Breast epithelium (tissue), 4 donors: ENCODE measurements at places on chromosomes 16 and 17. TPM values are rescaled to one million over a fixed set of nuclear protein-coding genes. Genes with fewer than 3 reads are reported as not detected.
A peak's percentile ranks its signal among the peaks of the same experiment; 100 is the strongest.

The CD79B gene
- 7.9 TPM for total RNA-seq

DNA sequence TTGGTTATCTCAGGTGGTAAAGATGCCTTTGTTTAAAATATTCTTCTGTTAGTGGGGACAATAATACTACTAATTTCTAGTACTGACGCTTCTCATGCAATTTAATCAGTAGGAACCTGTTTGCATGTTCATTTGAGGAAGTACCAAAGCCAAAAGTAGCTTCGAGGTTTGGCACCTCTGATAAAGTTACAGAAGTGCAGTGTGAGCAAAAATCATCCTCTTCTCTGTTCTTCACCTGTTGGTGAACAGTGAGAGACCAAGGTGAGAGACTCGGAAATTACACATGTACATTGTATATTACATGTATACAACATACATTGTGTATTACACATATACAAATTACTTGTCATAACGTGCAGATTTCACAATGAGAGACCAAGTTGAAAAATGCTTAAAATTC is 404.6 kb downstream of the MAF start:
- H3K27me3 ChIP-seq: no peaks in the 10 kb centered on the region
- DNase-seq: no peak
- H3K4me1 ChIP-seq: no peaks in the 10 kb centered on the region
- no peaks in the 10 kb centered on the region for H3K36me3 ChIP-seq
- no peak overlapping the region for H3K4me3 ChIP-seq

The C17orf50 gene
- total RNA-seq: not detected

The KRT39 gene
- not detected for total RNA-seq

- H3K27me3 ChIP-seq: no peaks in the 10 kb centered on the region
- H3K36me3 ChIP-seq: no peaks in the 10 kb centered on the region
- no peak overlapping the region for H3K27ac ChIP-seq
- H3K4me1 ChIP-seq: no peaks in the 10 kb centered on the region
- H3K4me3 ChIP-seq: no peak overlapping the region
Observed at GRCh38 chr16:27439271-27440018, 37.5 kb downstream of the IL21R start.

GRCh38 chr16:85492295-85492864 is 120.7 kb upstream of the GSE1 start:
- no peaks in the 10 kb centered on the region for H3K36me3 ChIP-seq
- no peaks in the 10 kb centered on the region for H3K27me3 ChIP-seq
- H3K27ac ChIP-seq: peak overlapping the region; percentile 75
- DNase-seq: no peak

The APOBR gene
- 2.9 TPM for total RNA-seq

- no peaks in the 10 kb centered on the region for H3K27me3 ChIP-seq
- DNase-seq: no peak
- H3K27ac ChIP-seq: peak overlapping the region; percentile 78
- no peaks in the 10 kb centered on the region for H3K36me3 ChIP-seq
- H3K4me1 ChIP-seq: no peaks in the 10 kb centered on the region
Observed at GRCh38 chr17:68775318-68775717, 174.2 kb upstream of the FAM20A start.

- H3K27ac ChIP-seq: no peak overlapping the region
- no peak for DNase-seq
- no peaks in the 10 kb centered on the region for H3K36me3 ChIP-seq
- H3K4me3 ChIP-seq: no peak overlapping the region
- no peaks in the 10 kb centered on the region for H3K4me1 ChIP-seq
Observed at GRCh38 chr16:69301187-69301586, 10.0 kb upstream of the VPS4A start.

DNA sequence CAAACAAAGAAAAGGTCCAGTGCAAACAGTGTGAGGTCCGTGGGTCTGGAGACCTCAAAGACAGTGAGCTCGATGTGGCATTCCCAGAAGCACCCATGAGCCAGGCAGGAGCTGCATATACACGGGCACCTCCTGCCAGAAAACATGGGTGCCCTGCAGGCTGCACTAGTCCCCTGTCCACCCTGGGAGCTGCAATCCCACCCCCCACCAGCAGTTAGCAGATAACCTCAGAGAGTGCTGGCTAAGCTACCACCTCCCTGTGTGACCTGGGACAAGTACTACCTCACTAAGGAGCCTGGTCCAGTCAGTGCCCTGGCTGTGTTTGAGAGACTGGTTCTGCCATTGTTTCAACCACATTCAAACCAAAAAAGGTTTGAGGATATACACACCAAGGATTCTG is 135.7 kb downstream of the ZNF423 start:
- H3K27ac ChIP-seq: no peak overlapping the region
- no peak overlapping the region for H3K4me3 ChIP-seq
- H3K36me3 ChIP-seq: no peaks in the 10 kb centered on the region
- H3K27me3 ChIP-seq: no peaks in the 10 kb centered on the region
- H3K4me1 ChIP-seq: no peaks in the 10 kb centered on the region

The SPHK1 gene
- total RNA-seq: 28.5 TPM

DNA sequence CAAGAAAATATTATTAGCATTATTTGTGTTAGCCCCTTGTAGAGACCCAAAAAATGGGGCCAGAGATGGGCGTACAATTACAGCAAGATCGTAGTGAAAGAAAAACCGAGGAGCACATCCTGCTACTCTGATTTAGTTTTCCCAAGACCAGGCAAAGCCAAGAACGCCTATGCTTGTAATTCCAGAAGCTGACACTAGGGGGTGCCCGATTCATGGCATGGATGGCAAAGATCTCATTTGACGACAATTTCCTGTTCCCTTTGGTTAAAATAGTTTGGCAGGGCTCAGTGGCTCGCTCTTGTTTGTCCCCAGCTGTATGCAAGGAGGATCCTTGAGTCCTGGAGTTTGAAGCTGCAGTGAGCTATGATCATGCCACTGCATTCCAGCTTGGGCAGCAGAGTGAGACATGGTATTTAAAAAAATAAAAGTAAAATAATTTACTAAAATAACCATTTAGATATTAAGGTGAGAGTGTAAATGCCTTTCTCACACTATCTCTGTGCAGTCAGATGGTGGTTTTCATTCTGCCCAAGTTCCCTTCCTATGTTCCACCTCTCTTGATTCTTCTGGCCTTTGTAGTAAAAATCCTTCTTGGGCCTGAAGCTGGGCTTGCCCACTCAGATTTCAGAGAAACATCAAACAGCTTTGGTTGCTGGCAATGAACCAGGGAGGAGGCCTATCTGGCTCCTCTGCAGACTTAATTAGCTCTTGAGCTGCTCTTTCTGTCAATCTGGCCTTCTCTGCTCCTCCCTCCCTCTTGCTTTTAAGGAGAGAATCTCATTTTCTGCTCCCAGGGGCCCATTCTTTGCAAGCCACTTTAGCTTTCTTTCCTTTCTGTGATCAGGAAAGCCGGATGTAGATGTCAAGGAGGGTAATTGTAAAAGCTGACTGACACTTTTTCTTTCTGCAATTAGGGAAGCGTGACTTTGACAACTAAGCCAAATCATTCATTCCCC is 31.2 kb downstream of the TMEM238L start:
- H3K4me3 ChIP-seq: no peak overlapping the region
- H3K27ac ChIP-seq: no peak overlapping the region
- no peaks in the 10 kb centered on the region for H3K4me1 ChIP-seq
- peak; percentile 38 for DNase-seq
- no peaks in the 10 kb centered on the region for H3K27me3 ChIP-seq

DNA sequence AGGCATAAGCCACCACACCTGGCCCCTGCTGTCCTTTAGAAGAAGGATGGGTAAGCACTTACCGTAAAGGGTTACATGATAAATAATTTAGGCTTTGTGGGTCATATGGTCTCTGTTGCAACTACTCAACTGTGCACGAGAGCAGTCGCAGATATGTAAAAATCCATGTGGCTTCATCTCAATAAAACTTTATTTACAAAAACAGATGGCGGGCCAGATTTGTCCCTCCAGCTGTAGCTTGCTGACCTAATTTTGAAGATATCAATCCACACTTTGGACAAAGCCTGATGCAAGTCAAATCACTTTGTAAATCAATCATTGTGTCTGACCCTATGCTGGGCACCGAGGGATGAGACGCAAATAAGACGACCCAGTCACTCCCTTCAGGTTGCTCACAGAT is 12.1 kb downstream of the TEKT5 start:
- no peak for DNase-seq
- no peak overlapping the region for H3K4me3 ChIP-seq
- H3K27me3 ChIP-seq: no peaks in the 10 kb centered on the region
- no peak overlapping the region for H3K27ac ChIP-seq
- no peaks in the 10 kb centered on the region for H3K36me3 ChIP-seq
- no peaks in the 10 kb centered on the region for H3K4me1 ChIP-seq

The PPY gene
- not detected for total RNA-seq

The SOX9 gene
- 47.7 TPM for total RNA-seq

- no peaks in the 10 kb centered on the region for H3K27me3 ChIP-seq
- no peaks in the 10 kb centered on the region for H3K36me3 ChIP-seq
- H3K27ac ChIP-seq: no peak overlapping the region
- no peaks in the 10 kb centered on the region for H3K4me1 ChIP-seq
- DNase-seq: no peak
Observed at GRCh38 chr17:52756746-52757145, 598.2 kb upstream of the CA10 start.
